ENCODE measurements at places on chromosomes 3 and 15.

GRCh38 chr15:44315773-44316465 is 27.4 kb downstream of the GOLM2 start:
- DNase-seq, result no peak

DNA sequence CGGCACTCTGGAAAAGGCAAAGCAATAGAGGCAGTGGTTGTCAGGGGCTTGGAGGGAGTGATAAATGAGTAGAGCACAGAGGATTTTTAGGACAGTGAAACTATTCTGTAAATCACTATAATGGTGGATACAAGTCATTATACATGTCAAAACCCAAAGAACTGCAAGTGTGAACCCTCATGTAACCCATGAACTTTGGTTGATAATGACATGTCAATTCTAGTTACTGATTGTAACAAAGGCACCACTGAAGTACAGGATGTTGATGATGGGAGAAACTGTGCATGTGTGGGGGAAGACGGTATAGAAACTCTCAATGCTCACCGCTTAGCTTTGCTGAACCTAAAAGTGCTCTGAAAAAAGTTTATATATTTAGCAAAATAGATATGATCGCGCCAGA is 36.0 kb downstream of the BTLA start:
- no peak for DNase-seq

GRCh38 chr3:175869404-175869803 is 1010.3 kb downstream of the NAALADL2 start:
- no peak for DNase-seq

- no peak for DNase-seq
These were observed 110.9 kb upstream of the ATP2B2 start for GRCh38 chr3:10616321-10616720.

DNA sequence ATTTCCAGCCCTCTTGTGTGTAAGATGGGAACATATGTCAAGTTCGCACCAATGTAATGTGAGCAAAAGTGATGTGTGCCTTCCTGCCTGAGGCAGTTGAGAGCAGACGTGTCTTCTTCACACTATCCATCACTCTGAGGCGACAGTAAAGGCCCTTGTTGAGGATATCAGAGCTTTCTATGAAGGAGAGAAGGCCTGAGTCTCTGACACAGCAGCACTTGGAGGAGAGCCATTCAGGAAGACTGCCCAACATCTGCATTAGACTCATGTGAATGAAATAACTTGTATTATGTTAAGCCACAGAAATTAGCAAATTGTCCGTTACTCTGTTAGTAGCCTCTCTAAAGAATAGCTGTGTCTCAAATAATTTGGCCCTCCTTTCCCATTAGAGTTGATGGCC is 108.8 kb upstream of the CCDC54 start:
- DNase-seq, result no peak

All from stimulated activated CD8-positive, alpha-beta memory T cell treated with anti-CD3 and anti-CD28 coated beads, Interleukin-4, amount 100 ng/mL, for 24 hours (primary cell).